ENCODE measurements at places on chromosomes 16 and 17. TPM values are rescaled to one million over a fixed set of nuclear protein-coding genes. Genes with fewer than 3 reads are reported as not detected.

The CLEC19A gene
- total RNA-seq = not detected

The TNK1 gene
- not detected for total RNA-seq

The SPOP gene
- total RNA-seq = 85.4 TPM

The ASGR1 gene
- total RNA-seq = 2.8 TPM

The PLA2G10 gene
- not detected for total RNA-seq

The LGALS9B gene
- not detected for total RNA-seq

The EPN2 gene
- total RNA-seq = 30.7 TPM

The MMP25 gene
- not detected for total RNA-seq

The TAT gene
- total RNA-seq = not detected

The RHBDL1 gene
- 1.6 TPM for total RNA-seq

The OR1F1 gene
- not detected for total RNA-seq

The PRAC1 gene
- total RNA-seq = not detected

The KRT31 gene
- 0.09 TPM for total RNA-seq

The FBXW10 gene
- not detected for total RNA-seq

The VAT1 gene
- 461 TPM for total RNA-seq

The ITGA2B gene
- not detected for total RNA-seq

The SLC39A11 gene
- 30.5 TPM for total RNA-seq

The GRB7 gene
- 1.7 TPM for total RNA-seq

The ODAD4 gene
- 0.16 TPM for total RNA-seq

The TK1 gene
- 4.3 TPM for total RNA-seq

The CACNA1G gene
- 0.41 TPM for total RNA-seq

The GPR179 gene
- total RNA-seq = under 0.01 TPM

The CSH1 gene
- total RNA-seq = not detected

The TBC1D3B gene
- 3.5 TPM for total RNA-seq

The RNF222 gene
- not detected for total RNA-seq

The OSBPL7 gene
- total RNA-seq = 4.6 TPM

The WDR59 gene
- 22.4 TPM for total RNA-seq

The RHBDL3 gene
- not detected for total RNA-seq

The NOTUM gene
- total RNA-seq = 0.09 TPM

The MEIOB gene
- total RNA-seq = not detected

The SRR gene
- 9.1 TPM for total RNA-seq

The SLC12A3 gene
- total RNA-seq = not detected

The NOD2 gene
- not detected for total RNA-seq

The CDH3 gene
- total RNA-seq = not detected

The AOC2 gene
- 0.25 TPM for total RNA-seq

The EVI2A gene
- total RNA-seq = 11.0 TPM

The HOXB6 gene
- total RNA-seq = 0.63 TPM

The CNP gene
- 64.3 TPM for total RNA-seq

The FAM83G gene
- total RNA-seq = 9.5 TPM

The GFOD2 gene
- total RNA-seq = 14.1 TPM

The KPNA2 gene
- total RNA-seq = 83.9 TPM

The MT1E gene
- total RNA-seq = 103 TPM

The ZNF19 gene
- 3.5 TPM for total RNA-seq

The MT4 gene
- not detected for total RNA-seq

The SPATA22 gene
- total RNA-seq = not detected

The SLC5A2 gene
- not detected for total RNA-seq

The SP6 gene
- total RNA-seq = not detected

The PRSS21 gene
- total RNA-seq = 0.27 TPM

The TM4SF5 gene
- total RNA-seq = not detected

The TUBB3 gene
- total RNA-seq = 299 TPM

Data from fibroblast of the aortic adventitia (primary cell).